ENCODE measurements at places on chromosomes 1 and 21.

DNA sequence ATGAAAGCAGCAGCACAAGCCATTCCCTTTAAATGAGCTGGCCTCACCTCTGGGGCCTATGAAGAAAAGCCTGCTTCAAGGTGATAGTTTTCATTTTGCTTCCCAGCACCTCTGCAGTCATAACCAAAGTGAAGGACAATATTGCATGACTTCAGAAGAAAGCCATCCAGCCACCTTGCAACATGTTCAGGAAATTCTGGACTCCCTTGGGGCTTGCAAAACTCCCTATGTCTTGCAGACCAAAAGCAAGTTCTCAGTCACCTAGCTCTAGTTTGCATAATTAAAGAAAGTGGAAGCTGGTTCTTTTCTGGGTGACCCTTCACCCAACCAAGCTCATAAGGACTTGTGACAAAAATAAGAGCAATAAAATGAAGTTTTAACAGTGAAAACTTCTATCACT is 87.6 kb downstream of the GFI1 start:
- H3K4me1 ChIP-seq, result no peaks in the 10 kb centered on the region
- H3K27ac ChIP-seq, result no peak overlapping the region
- DNase-seq, result no peak
- no peaks in the 10 kb centered on the region for H3K36me3 ChIP-seq
- no peaks in the 10 kb centered on the region for H3K27me3 ChIP-seq

- no peaks in the 10 kb centered on the region for H3K36me3 ChIP-seq
- H3K4me3 ChIP-seq, result no peak overlapping the region
- H3K27me3 ChIP-seq, result no peaks in the 10 kb centered on the region
- H3K4me1 ChIP-seq, result no peaks in the 10 kb centered on the region
- no peak overlapping the region for H3K27ac ChIP-seq
These were observed 53.4 kb downstream of the CD2 start for GRCh38 chr1:116807394-116808199.

DNA sequence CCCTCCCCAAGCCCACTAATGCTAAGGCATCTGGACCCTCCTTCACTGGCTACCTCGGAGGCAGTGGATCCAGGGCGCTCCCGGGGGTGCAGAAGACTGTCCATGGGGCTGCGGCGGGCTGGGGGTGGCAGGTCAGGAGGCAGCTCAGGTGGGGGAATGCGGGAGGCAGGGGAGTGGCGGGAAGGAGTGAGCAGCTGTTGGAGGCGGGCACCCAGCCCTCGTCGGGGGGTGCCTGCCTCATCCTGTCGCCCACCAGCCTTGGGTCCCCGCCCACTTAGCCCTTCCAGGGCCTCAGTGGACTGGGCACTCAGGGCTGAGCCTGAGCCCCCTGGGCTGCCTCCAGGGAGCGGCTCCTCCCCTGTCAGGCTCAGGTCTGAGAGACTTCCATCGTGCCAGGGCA is 10.7 kb upstream of the GATAD2B start:
- no peaks in the 10 kb centered on the region for H3K4me1 ChIP-seq
- no peak overlapping the region for H3K27ac ChIP-seq
- no peak for DNase-seq
- H3K27me3 ChIP-seq, result no peaks in the 10 kb centered on the region
- no peak overlapping the region for H3K4me3 ChIP-seq

DNA sequence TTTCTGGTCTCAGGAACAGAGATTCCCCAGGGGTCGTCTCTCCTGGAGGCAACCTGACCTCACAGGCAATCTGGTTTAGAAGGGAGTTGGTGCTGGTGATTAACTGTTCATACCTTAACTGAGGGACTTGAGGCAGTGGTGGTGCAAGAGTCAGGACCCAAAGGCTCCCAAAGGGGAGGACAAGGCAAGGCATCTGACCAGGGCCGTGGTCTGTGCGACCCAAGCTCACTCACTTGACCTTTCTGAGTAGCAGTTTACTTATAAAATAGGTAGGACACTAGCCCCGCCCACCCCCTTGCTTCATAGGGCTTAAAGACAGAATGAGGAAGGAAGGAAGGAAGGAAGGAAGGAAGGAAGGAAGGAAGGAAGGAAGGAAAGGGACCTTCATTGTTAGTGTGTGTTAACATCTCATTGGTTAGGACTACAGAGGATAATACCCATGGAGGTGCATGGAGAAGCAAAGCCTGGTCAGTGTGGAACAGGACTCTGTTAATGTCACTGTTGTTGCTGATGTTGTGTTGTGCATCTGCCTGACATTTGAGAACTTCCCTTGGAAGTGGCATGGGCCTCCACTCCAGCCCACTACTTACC is 4.6 kb upstream of the KCNA2 start:
- H3K36me3 ChIP-seq, result no peaks in the 10 kb centered on the region
- no peak overlapping the region for H3K27ac ChIP-seq
- H3K4me1 ChIP-seq, result peaks cover 6% of the 10 kb centered on the region
- H3K27me3 ChIP-seq, result no peaks in the 10 kb centered on the region

DNA sequence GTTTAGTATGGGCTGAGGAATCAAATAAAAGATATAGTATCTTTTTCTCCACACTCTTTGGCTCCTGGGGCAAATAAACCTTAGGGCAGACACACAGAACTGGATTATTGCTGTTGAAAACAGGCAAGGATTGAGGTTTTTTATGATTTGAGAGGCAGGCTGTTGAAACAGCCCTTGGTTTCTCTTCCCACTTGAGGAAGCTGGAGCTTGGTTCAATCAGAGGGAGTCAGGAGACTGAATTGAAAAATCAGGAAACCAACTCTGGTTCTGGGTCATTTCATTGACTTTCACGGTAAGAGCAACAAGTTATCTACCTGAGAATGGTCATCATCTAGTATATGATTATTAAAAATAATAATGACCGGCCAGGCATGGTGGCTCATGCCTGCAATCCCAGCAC is 108.4 kb downstream of the CNIH3 start:
- no peaks in the 10 kb centered on the region for H3K36me3 ChIP-seq
- no peak overlapping the region for H3K4me3 ChIP-seq
- H3K4me1 ChIP-seq, result no peaks in the 10 kb centered on the region
- H3K27me3 ChIP-seq, result no peaks in the 10 kb centered on the region
- no peak overlapping the region for H3K27ac ChIP-seq

- H3K4me3 ChIP-seq, result no peak overlapping the region
- no peaks in the 10 kb centered on the region for H3K4me1 ChIP-seq
- no peaks in the 10 kb centered on the region for H3K36me3 ChIP-seq
- H3K27me3 ChIP-seq, result no peaks in the 10 kb centered on the region
These were observed 194.3 kb upstream of the CAMK1G start for GRCh38 chr1:209389258-209389657.

All from ascending aorta (tissue), 2 donors.